GM06990 (cell line): ENCODE measurements at places on chromosomes 5 and 9.

DNA sequence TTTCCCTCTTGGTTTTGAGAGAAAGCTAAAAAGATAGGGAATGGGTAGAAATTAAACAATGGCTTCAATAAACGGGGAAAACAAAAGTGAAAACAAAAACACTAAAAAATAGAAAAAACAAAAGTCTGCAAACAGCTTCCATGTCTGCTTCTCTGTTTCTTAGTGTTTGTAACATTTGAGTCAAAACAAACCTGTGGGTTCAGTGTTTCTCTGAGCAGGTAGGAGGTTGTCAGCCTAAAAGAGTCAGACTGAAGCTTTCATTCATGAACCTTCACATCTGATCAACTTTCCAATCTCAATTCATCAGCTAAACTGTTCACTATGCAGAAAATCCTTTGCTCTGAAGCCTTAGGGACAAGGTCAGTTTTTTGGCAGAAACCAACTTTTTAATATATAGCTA is 102.5 kb upstream of the ADAMTS16 start:
- no peak for DNase-seq

- no peak for DNase-seq
Measured at GRCh38 chr9:99239341-99240060, 17.4 kb downstream of the SEC61B start.

- no peak for DNase-seq
Measured at GRCh38 chr5:1985781-1986180, 103.1 kb upstream of the IRX4 start.

GRCh38 chr5:121968910-121969607 is 7.3 kb downstream of the SRFBP1 start:
- DNase-seq = no peak

DNA sequence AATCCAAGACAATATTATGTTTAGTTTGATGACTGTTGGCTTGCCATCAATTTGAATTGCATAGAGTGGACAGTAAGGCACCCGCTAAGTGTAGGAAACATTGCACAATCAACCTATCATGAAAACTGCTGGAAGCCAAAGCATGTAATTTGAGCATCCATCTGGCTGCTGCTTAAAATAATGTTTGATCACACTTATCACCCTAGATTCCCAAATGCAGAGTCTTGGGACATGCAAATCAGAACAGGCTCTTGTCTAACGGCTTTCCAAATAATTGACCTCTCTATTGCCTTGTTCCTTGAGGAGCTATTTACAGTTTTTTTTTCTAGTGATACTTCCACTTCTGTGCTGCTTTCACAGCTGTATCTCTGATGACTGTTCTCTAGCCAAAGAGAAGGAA is 342.1 kb downstream of the PRR16 start:
- no peak for DNase-seq

- DNase-seq = no peak
Measured at GRCh38 chr5:94057217-94057616, 315.8 kb upstream of the POU5F2 start.

DNA sequence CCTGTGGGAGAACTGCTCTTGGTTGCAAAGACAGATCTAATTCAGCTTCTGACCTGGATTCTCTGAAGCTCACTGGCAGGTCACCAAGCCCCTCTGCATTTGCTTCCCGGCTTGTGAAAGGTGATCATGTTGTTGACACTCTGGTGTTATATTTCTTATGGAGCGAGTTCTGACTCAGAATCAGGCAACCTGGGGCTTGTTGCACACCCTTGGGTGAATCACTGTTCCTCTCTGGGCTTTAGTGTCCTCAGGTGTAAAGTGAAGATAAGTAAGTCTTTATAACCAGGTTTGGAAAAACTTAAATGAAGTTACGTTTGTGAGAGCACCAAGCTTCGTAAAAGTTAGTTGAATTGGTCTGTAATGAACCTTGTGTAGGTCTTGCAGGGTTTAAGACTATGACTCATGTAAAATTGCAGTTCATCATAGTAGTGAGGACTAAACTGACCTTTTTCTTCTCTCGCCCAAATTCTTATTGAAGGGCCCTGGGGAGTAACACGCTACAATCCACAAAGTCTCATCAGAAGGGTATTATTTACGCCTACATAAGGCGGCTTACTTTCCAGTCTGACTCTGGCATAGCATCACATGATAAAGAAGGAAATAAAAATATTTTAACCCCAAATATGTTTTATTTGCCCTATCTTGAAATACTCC is 218.6 kb downstream of the TMEM38B start:
- no peak for DNase-seq

DNA sequence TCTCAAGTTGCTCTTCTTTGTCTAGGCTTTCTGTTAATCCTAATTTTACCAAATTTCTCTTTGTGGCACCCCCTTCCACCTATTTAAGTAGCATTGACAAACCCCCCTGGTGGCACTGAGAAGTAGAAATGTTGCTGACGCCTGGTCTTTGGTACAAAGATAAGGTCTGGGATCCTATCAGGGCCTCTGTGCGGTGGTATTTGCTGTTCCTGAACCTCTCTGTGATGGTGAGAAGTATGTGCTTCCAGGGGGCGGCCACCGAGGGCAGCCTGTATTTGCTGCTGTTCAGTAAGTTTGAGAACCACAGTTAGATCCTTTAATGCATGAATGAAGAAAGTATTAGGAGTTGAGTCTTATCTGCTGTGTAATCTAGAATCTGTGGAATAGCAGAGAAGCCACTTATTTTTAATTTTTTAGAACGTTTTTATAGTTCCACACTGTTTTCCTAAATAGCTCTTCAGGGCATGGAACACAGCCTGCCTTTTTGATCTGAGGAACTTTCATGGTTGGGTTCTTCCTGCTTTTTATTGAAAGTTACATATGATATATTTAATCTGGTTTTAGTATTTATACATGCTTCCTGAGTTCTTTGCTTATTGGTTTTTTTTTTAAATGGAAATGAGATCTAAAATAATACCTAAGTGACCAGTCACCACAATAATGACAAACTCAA is 124.2 kb downstream of the TRIO start:
- DNase-seq = no peak

- no peak for DNase-seq
Measured at GRCh38 chr9:20702570-20702969, 18.5 kb downstream of the FOCAD start.

GRCh38 chr9:37952731-37953130 is 48.8 kb upstream of the SLC25A51 start:
- no peak for DNase-seq

- DNase-seq = no peak
Measured at GRCh38 chr5:717143-717542, 24.0 kb upstream of the TPPP start.

DNA sequence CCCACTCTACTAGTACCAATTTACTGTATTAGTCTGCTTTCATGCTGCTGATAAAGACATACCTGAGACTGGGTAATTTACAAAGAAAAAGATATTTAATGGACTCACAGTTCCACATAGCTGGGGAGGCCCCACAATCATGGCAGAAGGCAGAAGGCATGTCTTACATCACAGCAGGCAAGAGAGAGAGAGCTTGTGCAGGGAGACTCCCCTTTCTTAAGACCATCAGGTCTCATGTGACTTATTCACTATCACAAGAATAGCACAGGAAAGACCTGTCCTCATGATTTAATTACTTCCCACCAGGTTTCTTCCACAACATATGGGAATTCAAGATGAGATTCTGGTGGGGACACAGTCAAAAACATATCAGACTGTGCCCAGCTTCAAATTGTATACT is 11.5 kb downstream of the UGT3A1 start:
- DNase-seq = no peak

DNA sequence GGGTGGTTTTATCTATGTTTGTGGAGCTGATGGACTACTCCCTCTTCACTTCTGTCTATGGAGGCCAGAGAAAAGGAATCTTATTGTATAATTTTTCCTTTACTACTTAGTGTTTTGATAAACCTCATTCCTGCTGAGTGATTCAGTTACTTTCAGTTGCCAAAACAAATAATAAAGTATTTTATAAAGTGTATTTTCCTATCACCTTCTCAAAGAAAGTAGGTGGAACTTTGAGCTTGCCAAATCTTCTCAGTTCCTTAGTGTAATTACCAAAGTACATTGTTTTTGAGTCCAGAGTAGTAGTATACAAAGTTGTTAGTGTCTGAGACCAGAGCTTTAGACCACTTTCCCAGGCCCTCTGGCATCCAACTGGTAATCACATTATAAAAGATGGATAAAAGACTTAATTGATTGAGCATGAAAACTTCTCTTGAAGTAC is 13.5 kb downstream of the RABGAP1 start:
- DNase-seq = no peak

GRCh38 chr5:71974165-71974564 is 133.1 kb upstream of the MAP1B start:
- no peak for DNase-seq

GRCh38 chr5:32562843-32563242 is 22.5 kb upstream of the SUB1 start:
- no peak for DNase-seq

- DNase-seq = no peak
Measured at GRCh38 chr5:92504346-92504745, 1076.7 kb downstream of the NR2F1-AS1 start.

DNA sequence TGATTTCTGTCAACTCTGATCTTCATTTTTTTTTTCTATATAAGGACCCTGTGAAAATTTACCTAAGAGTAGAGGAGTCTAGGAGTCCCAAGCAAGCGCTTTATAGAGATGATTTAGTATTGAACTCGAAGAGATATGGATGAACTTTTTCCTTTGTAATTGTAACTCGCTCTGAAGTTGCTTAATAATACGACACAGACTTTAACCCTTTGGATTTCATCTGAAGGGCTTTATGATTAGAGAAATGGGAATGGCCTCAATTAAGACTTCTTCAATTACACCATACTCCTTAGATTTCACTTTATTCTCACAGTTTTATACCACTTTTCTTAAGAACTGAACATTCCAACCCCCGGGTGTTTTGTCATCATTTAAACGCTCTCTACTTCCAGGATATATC is 647.7 kb downstream of the HTR1A start:
- DNase-seq = no peak

GRCh38 chr5:36585701-36586100 is 20.7 kb upstream of the SLC1A3 start:
- no peak for DNase-seq
